ENCODE measurements at places on chromosomes 12 and 14. TPM values are rescaled to one million over a fixed set of nuclear protein-coding genes. Genes with fewer than 3 reads are reported as not detected.
A peak's percentile ranks its signal among the peaks of the same experiment; 100 is the strongest.

DNA sequence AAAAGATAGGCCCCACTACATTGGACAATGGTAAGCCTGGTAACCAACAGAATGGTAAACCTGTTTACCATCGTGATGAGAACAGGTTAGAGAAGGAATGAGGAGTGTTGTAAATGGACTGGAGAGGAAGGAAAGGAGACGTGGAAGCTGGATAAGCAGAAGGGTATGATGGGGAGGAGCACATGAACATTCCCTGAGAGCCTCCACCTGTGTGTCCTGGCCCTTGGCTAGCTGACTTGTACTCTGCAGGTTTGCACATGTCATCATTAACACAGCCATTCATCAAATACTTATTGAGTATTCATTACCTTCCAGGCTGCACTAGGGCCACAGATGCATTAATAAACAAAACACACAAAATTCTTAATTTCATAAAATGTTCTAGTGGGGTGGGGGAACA is 4.3 kb upstream of the IL26 start:
- DNase-seq: no peak
- no peaks in the 10 kb centered on the region for H3K4me1 ChIP-seq
- H3K27ac ChIP-seq: no peak overlapping the region
- no peaks in the 10 kb centered on the region for H3K27me3 ChIP-seq
- H3K36me3 ChIP-seq: no peaks in the 10 kb centered on the region
- H3K4me3 ChIP-seq: no peak overlapping the region

- peak overlapping the region; percentile 9 for H3K4me3 ChIP-seq
- H3K36me3 ChIP-seq: no peaks in the 10 kb centered on the region
- DNase-seq: no peak
- H3K27me3 ChIP-seq: no peaks in the 10 kb centered on the region
Measured at GRCh38 chr14:76946753-76947077, 81.8 kb downstream of the IRF2BPL start.

Gene SRP54
- 84.1 TPM for total RNA-seq

Gene ESPL1
- 24.5 TPM for total RNA-seq

Gene CMA1
- total RNA-seq: not detected

- H3K27ac ChIP-seq: no peak overlapping the region
- no peaks in the 10 kb centered on the region for H3K27me3 ChIP-seq
- DNase-seq: no peak
- H3K4me3 ChIP-seq: no peak overlapping the region
- no peaks in the 10 kb centered on the region for H3K36me3 ChIP-seq
- peaks cover 13% of the 10 kb centered on the region for H3K4me1 ChIP-seq
Measured at GRCh38 chr12:62689042-62689839, 222.6 kb downstream of the MON2 start.

Gene ACOT4
- 6.1 TPM for total RNA-seq

Gene SMIM10L1
- 11.0 TPM for total RNA-seq

DNA sequence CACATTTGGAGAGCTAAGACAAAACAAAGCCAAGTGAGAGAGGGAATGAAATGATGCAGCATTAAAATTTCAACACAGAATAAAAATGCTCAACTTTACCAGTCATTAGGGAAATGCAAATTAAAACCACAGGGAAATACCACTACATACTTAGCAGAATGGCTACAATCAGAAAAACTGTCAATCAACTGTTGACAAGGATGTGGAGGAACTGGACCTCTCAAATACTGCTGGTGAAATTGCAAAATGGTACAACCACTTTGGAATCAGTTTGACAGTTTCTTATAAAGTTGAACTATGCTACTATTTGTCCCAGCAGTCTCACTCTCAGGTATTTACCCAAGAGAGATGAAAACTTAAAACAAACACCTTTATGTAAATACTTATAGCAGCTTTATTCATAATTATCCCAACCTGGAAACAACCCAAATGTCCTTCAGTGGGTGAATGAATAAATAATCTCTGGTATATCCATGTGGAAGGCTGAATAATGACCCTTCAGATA is 43.8 kb upstream of the KTN1 start:
- no peaks in the 10 kb centered on the region for H3K4me1 ChIP-seq
- no peaks in the 10 kb centered on the region for H3K27me3 ChIP-seq
- H3K4me3 ChIP-seq: no peak overlapping the region
- H3K36me3 ChIP-seq: no peaks in the 10 kb centered on the region

Gene KRT3
- total RNA-seq: not detected

Gene KLRB1
- total RNA-seq: not detected

GRCh38 chr14:66944872-66945271 is 244.4 kb upstream of the GARIN2 start:
- no peaks in the 10 kb centered on the region for H3K36me3 ChIP-seq
- no peak overlapping the region for H3K27ac ChIP-seq
- no peak overlapping the region for H3K4me3 ChIP-seq
- H3K4me1 ChIP-seq: no peaks in the 10 kb centered on the region

DNA sequence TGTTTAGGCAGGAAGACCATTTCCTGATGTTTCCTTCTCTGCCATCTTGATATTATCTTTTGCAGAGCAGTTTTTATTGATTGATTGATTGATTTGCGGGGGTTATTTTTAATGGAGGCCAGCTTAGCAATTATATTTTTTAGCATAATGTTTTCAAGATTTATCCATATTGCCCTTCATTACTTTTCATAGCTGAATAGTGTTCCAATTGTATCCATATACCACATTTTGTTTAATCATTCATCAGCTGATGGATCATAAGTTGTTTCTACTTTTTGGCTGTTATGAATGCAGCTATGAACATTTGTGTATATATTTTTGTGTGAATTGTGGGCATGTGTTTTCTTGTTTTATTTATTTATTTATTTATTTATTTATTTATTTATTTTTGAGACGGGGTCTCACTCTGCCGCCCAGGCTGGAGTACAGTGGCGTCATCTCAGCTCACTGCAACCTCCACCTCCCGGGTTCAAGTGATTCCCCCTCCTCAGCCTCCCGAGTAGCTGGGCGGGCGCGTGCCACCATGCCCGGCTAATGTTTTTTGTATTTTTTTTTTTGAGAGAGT is 20.9 kb upstream of the RCOR1 start:
- H3K27me3 ChIP-seq: no peaks in the 10 kb centered on the region
- no peaks in the 10 kb centered on the region for H3K4me1 ChIP-seq
- no peaks in the 10 kb centered on the region for H3K36me3 ChIP-seq
- no peak overlapping the region for H3K27ac ChIP-seq

DNA sequence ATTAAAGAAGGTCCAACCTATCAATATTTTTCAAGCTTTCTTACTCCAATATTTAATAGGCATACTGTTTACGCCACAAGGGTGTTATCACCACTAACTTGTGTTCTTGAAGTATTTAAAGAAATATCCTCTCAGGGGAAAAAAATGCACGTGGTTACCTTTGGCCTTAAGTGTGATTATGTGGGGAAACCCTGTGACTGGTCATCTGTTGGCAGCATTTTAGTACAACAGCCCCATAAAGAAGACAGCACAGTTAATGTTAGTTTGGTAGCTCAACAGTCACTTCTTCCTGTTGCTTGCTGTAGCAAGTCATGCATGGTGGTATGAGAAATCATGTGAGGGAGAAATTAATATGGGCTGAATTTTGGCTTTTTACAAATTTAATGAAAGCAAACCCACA is 1021.5 kb upstream of the TMEM132C start:
- no peaks in the 10 kb centered on the region for H3K27me3 ChIP-seq
- no peak overlapping the region for H3K4me3 ChIP-seq
- no peak for DNase-seq
- no peaks in the 10 kb centered on the region for H3K36me3 ChIP-seq
- no peaks in the 10 kb centered on the region for H3K4me1 ChIP-seq
- no peak overlapping the region for H3K27ac ChIP-seq

Gene MPHOSPH9
- total RNA-seq: 60.3 TPM

DNA sequence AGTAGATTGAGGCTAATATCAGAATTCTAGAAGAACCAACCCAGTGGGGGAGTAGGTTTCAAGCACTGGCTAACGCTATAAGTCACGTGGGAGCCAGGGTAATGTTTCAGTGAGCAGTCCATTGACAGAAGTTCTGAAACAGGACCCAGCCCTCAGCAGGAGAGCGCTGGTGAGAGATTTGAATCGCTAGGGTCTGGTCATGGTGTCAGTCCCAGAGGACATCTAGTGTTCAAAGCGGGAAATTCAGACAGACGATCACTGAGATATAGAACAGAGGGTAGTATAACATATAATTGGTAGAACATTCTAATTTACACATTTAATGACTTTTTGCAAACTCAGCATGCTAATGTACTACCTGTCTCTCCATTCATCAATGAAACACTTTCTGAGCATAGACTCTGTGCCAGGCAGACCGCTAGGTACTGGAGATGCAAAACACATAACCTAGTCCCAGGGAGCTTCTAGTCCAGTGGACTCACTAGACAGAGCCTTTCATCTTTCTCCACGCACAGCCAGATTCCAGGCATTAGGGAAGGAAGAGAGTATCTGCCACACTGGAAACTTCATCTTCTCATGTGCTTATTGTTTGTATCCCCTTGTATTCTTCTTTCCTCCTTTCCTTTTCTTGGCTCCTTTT is 35.4 kb upstream of the RNASE3 start:
- H3K27ac ChIP-seq: no peak overlapping the region
- H3K27me3 ChIP-seq: no peaks in the 10 kb centered on the region
- DNase-seq: peak; percentile 82
- H3K4me1 ChIP-seq: no peaks in the 10 kb centered on the region
- H3K36me3 ChIP-seq: no peaks in the 10 kb centered on the region

Gene GDF3
- not detected for total RNA-seq

DNA sequence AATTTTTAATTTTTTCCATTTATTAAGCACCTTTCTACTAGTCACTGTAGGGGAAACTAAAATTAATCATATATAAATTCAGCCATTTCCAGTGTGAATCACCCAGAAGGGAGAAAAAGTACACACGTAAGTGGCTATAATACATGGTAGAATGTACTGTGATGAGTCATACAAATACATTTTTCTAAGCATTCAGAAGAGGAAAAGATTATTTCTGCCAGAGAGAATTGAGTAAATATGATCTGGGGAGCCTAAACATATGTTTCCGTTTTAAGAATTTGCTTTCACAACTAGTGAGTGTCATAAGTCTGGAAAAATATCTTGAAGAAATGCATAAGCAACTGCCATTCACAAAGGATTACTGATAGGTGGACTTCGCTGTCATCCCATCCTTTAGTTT is 102.8 kb downstream of the TGFB3 start:
- DNase-seq: no peak
- no peaks in the 10 kb centered on the region for H3K36me3 ChIP-seq
- no peak overlapping the region for H3K4me3 ChIP-seq
- no peak overlapping the region for H3K27ac ChIP-seq
- peaks cover 14% of the 10 kb centered on the region for H3K4me1 ChIP-seq

Gene TAS2R20
- total RNA-seq: 2.2 TPM

Gene OGFOD2
- 35.0 TPM for total RNA-seq

Gene PMEL
- 11.1 TPM for total RNA-seq

DNA sequence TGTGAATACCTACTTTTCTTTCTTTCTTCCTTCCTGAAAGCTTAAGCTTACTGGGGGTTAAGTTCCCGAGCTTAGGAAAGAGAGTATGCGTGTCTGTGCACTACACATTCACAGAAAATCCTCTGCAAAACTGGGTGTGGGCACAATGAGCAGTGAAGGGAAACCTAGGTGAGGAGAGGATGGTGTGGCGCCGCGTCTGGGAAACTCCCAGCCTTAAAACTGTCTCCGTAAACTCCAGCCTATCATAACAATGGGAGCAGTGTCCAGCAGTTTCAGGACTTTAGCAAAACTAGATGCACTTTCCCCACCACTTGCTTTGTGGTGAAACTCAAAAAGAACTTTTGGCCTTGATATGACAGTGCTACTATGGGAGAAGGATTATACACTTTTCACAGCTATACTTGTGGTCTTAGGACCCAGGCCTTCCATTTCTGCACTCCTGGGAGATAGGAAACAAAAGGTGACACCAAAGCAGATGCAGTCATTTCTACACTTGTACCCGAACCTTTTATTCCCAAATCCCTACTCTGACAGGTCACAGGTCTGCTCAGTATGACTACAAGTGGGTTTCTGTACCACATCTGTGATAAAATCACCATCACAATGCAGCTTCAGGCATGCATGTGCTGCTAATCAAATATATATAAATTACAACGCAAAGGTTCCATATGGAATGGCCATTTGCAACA is 10.4 kb downstream of the AKAP5 start:
- no peaks in the 10 kb centered on the region for H3K27me3 ChIP-seq
- H3K36me3 ChIP-seq: no peaks in the 10 kb centered on the region
- DNase-seq: no peak
- H3K27ac ChIP-seq: no peak overlapping the region

Gene USP5
- 97.5 TPM for total RNA-seq

GRCh38 chr14:91392623-91393303 is 24.9 kb downstream of the CCDC88C start:
- no peak overlapping the region for H3K27ac ChIP-seq
- H3K27me3 ChIP-seq: no peaks in the 10 kb centered on the region
- H3K36me3 ChIP-seq: no peaks in the 10 kb centered on the region
- H3K4me1 ChIP-seq: peaks cover 3% of the 10 kb centered on the region

GRCh38 chr12:3123729-3124128 is 46.5 kb downstream of the TSPAN9 start:
- H3K4me3 ChIP-seq: no peak overlapping the region
- no peaks in the 10 kb centered on the region for H3K27me3 ChIP-seq
- no peak for DNase-seq
- no peak overlapping the region for H3K27ac ChIP-seq
- H3K36me3 ChIP-seq: no peaks in the 10 kb centered on the region

DNA sequence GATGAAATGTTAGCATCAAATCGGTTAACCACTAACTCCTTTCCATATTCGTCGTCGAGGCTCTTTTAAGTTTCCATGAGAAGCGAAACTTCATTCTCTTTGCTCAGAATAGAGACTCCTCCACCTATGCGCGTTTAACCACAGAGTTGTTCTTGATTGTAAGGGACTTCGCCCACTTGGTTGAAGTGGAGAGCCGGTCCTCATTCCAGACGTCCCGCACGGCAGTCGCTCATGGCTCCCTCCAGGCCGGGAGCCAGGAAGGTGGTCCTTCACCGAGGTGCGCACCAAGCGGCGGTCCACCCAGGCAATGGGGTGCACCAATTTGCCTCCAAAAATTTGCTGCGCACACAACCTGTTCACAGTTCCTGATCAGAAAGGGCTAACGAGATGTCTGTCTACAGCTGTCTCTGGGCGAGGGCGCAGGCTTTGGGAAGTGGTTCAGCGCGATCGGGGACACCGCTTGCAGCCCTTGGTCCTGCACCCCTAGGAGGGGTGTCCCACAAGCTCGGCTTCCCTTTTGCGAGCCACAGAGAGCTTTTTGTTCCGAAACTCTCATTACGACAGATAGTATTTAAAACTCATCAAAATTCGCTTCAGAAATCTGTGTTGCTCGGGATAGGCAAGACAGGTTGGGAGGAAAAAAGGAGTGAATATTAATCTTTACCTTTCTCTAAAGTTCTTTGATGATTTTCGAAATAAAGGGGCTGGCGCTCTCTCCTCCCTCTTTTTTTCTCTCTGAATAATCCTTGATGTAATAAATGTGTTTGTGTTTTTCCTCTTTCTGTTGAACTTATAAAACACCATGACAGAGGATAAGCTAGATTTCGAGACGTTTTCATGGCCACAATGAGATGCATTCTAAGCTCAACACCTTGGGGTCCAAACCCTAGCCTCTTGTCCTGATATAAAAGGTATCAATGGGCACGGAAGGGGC is 6.4 kb upstream of the ALX1 start:
- no peak overlapping the region for H3K27ac ChIP-seq
- H3K27me3 ChIP-seq: peaks cover 5% of the 10 kb centered on the region
- H3K4me3 ChIP-seq: peak overlapping the region; percentile 5
- no peak for DNase-seq
- no peaks in the 10 kb centered on the region for H3K4me1 ChIP-seq

- H3K27ac ChIP-seq: no peak overlapping the region
- DNase-seq: no peak
- H3K4me3 ChIP-seq: no peak overlapping the region
- no peaks in the 10 kb centered on the region for H3K36me3 ChIP-seq
Measured at GRCh38 chr14:88993946-88994345, 169.5 kb downstream of the TTC8 start.

Measured in testis (tissue), 5 donors.